ENCODE measurements at places on chromosomes 6 and 20.

GRCh38 chr20:36957875-36958667 is 6.6 kb upstream of the SAMHD1 start:
- DNase-seq = no peak

DNA sequence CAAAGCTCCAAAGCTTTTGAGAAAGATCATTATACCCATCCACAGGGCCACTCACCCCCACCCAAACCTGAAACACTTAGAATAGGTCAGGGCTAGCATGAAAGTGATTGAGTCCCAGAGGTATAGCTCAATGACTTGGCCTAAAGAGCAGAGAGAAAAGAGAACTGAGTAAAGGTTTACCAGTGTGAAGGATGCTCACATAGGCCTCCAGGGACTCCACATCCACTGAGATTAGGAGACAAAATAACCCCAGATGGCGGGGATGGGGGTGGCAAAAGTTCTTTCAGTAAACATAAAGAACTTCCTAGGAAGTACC is 12.2 kb downstream of the SAYSD1 start:
- no peak for DNase-seq

GRCh38 chr6:26267083-26267589 is 97.9 kb upstream of the BTN3A2 start:
- no peak for DNase-seq

DNA sequence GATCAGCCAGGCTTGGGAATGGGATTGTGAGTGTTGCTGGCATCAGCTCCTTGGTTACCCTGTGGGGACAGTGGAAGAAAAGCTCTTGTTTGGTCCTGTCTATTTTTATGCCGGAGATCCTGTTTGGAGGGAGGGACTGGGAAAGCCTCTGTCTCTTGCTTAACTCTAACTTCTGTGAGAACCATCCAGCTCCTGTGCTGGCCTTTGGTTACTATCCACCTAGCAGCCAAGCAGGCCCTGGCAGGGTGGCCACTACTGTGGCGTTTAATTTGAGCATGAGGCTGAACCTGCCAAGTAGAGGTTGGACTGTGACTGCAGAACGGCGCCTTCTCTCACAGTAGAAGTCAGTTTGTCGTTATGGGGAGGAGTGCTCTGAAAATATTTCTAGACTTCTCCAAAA is 193.3 kb downstream of the UTRN start:
- DNase-seq = peak; percentile 18

GRCh38 chr6:26240157-26241032 is 124.6 kb upstream of the BTN3A2 start:
- DNase-seq = peak; percentile 41

GRCh38 chr20:62732842-62733525 is 24.3 kb downstream of the NTSR1 start:
- no peak for DNase-seq

DNA sequence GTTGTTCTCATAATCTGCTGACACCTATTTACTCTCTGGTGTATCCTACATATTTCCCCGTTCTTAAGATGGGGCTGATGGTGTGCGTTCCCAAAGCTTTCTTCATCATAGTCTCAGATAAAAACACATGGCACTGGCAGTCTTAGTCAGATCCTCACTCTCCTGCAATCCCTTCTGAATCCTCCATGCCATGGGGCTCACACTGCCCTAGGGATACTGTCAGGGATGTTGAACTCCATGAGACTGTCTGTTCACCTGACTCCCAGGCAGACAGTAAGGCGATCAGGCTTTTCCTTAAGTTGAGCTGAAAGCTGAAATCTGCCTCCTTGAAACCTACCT is 76.0 kb downstream of the SLX4IP start:
- no peak for DNase-seq

- no peak for DNase-seq
These were observed 2.2 kb downstream of the HMGA1 start for GRCh38 chr6:34238585-34239499.

GRCh38 chr20:2887715-2888114 is 14.4 kb downstream of the PTPRA start:
- no peak for DNase-seq

DNA sequence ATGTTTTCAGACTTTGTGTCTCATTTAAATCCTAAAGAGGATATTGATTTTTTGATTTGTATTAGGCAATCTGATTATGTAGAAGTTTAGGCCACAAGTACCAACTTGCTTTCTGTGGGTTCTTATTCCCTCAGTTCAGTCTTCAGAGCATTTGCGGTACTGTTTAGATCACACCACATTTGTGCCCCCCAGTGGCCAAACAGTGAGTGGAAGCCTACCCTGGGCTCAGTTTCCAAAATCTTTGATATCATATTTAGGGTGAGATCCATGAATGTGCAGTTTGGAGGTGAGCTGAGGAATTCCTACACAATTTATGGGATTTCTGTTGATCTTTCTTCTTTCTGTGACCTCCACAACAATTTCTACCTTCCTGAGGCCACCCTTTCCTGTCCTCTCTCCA is 92.3 kb upstream of the FUT9 start:
- DNase-seq = no peak

GRCh38 chr6:161228921-161229591 is 44.8 kb downstream of the AGPAT4 start:
- DNase-seq = peak; percentile 70

DNA sequence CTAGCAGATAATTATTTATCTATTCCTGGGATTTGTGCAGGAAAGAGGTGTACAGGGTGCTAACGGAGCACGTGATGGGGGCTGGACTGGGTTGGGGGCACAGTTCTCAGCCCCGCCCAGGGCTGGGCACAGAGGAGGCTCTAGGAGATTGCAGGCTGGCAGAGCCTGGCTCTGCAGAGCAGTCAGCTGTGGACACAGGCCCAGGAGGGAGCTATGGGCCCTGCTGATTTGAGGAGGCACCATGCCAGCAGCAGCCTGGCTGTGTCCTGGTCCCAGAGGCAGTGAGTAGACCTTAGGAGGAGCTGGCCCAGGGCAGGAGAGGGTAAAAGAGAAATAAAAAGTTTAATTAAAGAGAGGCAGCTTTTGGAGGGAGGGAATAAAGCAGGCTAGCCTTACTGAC is 19.3 kb downstream of the MAFB start:
- no peak for DNase-seq

- DNase-seq = no peak
These were observed 275.9 kb upstream of the EXOC2 start for GRCh38 chr6:968791-969190.

- no peak for DNase-seq
These were observed 167.5 kb downstream of the VEGFA start for GRCh38 chr6:43937236-43938177.

- peak; percentile 18 for DNase-seq
These were observed 4.5 kb upstream of the SERINC1 start for GRCh38 chr6:122476131-122476530.

- DNase-seq = no peak
These were observed 123.5 kb upstream of the PREP start for GRCh38 chr6:105526225-105526872.

DNA sequence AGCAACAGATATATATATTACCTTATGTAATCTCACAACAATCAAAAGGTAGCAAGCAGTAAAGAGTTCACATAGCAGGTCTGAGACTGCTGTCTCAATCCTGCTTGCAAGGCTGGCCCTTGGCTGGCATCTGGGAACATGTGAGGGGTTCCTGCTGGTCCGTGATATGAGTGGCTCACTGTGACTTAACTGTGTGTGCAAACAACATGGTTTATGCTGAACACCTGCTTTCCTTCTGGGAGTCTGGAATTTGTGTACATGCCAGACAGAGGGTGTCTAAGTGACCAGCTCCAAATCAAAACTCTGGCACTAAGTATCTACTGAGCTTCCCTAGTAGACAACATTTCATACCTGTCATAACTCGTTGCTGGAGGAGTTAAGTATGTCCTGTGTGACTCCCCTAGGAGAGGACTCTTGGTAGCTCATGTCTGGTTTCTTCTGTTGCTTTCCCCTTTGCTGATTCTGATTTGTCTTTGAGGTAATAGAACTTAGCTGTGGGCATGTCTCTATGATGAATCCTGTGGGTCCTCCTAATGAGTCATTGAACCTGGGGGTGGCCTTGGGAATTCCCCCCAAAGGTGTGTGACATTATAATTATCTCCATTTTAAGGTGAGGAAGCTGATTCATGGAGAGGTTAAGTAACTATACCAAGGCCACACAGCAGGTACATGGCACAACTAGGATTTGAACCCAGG is 131.6 kb upstream of the NEDD9 start:
- peak; percentile 47 for DNase-seq

- peak; percentile 30 for DNase-seq
These were observed 21.5 kb upstream of the AAR2 start for GRCh38 chr20:36214684-36215256.

DNA sequence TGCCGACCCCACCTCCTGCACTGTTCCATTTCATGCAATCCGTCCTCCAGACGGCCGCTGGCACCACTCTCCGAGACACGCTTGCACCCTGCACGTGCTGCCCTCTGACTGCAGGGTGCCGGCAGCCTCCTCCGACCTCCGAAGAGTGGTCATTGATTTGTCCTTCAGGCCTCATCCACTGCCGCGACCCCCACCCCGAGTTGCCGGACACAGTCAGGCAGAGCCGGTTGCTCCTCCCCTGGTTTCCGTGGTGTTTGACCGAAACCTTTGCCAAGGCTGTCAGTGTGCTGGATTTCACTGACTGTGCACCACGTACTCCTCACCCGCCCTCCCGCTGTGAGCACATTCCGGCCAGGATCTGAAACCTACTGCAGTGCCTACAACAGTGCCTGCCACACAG is 156.4 kb upstream of the PDE10A start:
- DNase-seq = no peak

- DNase-seq = no peak
These were observed 47.7 kb downstream of the STAU1 start for GRCh38 chr20:49140411-49140810.

DNA sequence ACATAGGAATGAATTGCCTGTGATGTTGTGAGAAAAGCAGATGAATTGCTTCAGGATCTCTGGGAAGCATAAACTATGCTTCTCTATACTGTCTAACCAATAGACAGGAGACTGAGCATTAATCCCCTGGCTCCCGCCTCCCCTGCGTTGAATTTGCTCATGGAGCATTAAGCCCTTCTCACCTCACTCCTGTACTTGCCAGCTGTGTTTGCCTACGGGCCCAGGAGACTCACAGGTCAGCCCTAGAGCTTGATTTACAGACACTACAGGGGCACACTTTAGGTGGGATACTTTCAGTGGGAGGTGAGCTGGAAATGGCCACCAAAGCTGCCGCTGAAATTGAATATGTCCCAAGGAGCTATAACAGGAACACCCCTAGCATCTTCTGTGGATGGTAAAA is 418.7 kb downstream of the CBLN4 start:
- no peak for DNase-seq

DNA sequence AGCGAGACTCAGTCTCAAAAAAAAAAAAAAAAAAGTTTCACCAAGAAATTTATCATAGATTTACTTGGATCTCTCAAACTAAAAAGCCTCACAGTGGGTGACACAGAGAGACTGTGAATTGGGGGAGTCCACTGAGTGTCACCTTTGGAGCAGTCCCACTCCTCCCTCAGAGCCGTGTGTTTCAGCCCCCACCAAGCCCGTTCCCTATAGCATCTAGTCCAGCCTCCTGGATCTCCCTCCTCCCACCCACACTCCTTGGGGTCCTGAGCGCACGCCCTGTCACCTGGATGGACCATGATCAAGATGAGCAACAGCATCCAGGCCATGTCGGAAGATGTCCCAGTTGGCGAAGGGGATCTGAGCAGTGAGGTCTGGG is 422 bp downstream of the NCR3 start:
- DNase-seq = no peak

- no peak for DNase-seq
These were observed 40.4 kb downstream of the MYB start for GRCh38 chr6:135221505-135221904.

- no peak for DNase-seq
These were observed 17.5 kb downstream of the KIF25 start for GRCh38 chr6:168015009-168015408.

- no peak for DNase-seq
These were observed 484.0 kb upstream of the CITED2 start for GRCh38 chr6:139858429-139858828.

DNA sequence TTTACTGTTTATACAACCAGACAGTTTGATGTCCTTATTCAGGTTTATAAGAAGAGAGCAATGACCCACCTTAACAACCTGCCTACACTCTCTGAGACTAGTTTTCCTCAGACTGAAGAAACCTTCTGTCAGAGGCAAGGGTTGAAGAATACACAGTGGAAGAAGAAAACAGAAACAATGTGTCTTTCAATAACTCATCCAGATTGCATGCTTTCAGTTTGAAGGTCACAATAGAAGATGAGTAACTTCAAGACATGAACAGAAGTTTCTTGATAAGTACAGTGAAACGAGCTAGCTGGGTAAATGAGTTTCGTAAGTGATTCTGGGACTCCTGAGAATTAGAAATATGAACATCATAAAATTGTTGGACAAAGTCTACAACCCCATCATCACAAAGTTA is 141.7 kb downstream of the STXBP5 start:
- no peak for DNase-seq

- DNase-seq = peak; percentile 5
These were observed 735 bp downstream of the FAM135A start for GRCh38 chr6:70413992-70414494.

DNA sequence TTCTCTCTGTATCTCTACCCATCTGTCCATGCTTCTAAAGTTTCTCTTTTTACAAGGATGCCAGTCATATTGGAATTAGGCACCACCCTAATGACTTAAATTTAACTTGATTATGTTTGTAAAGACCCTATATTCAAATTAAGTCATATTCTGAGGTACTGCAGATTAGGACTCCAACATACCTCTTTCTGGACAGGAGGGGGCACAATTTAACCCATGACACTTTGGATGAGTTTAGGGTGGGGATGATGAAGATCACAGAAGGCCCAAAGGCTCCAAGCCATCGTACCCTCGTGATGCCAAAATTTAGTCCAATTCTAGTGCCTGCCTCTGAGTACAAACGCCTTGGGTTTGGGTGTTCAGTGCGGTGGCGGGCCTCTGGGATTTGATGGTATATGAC is 15.0 kb upstream of the NKX2-2 start:
- DNase-seq = no peak

GRCh38 chr6:167735084-167735950 is 91.4 kb upstream of the AFDN start:
- no peak for DNase-seq

DNA sequence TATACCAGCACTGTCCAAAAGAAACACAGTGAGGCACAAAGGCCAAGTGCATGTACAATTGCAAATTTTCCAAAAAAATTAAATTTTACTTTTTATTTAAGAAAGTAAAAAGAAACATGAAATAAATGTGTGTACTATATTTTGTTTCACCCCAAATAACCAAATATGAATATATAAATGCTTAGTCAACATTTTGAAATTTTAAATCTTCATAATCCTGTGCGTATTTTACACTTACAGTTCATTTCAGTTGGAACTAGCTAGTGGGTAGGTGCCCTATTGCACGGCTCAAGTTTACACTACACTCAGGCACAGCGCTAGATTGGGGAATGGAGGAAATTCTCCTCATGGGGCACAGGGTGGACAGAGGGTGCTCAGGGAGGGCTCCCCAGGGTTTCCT is 18.0 kb upstream of the BTN3A3 start:
- DNase-seq = no peak

All from myocyte (in vitro differentiated cells).